ENCODE measurements at places on chromosomes 3 and 15. TPM values are rescaled to one million over a fixed set of nuclear protein-coding genes. Genes with fewer than 3 reads are reported as not detected.

DNA sequence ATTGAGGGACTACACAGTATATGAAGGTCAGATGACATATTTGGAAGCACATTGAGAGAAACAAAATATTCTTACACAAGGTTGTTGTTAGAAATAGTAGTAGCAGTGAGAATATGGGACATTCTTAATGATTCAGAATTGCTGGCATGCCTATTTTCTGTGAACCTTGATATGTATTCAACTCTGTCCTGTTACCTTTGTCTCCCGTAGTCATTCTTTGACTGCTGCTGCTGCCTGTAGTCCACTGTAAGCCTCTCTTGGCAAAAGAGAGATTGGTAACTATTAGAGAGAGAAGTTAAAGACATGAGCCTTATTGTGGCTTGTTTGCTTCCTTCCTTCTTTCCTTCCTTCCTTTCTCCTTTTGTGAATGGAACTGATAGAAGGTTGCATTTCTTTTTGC lies 64.5 kb downstream of the TCF12 start:
- DNase-seq: no peak

GRCh38 chr15:50181201-50181968 lies 611 bp upstream of the SLC27A2 start:
- no peak for DNase-seq

DNA sequence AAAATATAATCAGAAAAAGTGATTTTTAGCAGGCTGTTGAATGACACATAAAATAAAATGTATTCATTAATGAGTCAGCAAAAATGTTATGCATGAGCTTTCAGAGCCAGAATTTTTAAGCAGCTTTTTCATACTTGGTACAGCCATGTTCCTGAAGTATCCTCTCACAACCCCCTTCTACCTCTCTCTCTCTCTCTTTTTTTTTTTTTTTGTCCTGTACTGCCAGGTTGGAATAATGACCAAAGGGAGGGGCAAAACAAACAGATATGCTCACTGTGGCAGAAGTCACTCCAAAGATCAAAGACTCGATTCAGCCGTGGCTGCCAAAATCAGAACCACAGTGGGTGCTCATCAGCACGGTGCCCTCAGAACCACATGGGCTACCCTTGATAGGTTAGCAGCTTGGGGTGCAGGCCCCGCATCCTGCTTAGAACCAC lies 383.0 kb downstream of the ZBTB20 start:
- no peak for DNase-seq

- no peak for DNase-seq
These were observed 316.5 kb downstream of the GBE1 start for GRCh38 chr3:81444817-81445460.

GRCh38 chr15:57463360-57463759 lies 87.1 kb downstream of the CGNL1 start:
- DNase-seq: no peak

DNA sequence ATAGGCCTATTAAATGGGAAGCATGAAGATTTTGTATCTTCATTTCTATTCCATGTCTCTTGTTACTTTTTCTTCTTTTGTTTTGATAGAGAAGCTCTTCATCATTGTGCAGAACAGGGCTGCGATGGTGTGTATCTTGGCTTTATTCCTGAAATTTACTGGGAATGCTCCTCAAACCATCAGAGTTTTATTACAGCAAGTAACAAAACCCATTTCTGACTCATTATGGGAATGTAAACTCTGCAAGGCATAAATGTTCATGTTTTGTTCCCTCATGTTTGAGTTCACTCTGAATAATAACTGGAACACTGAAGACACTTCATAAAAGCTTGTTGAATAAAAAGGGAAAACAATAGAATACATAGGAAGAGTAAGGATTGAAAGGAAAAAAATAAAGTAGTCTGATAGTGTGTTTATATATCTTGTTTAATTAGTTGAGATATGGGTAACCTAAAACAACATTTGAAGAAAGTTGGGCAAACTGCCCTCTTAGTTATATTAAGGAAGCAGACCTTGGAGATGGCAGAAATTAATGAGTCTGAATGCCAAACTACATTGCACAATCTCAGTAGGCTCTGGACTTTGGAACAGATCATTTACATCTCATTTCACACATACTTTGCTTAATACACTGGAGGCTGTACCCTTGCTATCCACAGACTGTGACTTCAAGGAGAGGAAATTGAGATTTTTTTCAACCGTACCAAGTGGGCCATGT lies 521.5 kb downstream of the GRM7 start:
- no peak for DNase-seq

DNA sequence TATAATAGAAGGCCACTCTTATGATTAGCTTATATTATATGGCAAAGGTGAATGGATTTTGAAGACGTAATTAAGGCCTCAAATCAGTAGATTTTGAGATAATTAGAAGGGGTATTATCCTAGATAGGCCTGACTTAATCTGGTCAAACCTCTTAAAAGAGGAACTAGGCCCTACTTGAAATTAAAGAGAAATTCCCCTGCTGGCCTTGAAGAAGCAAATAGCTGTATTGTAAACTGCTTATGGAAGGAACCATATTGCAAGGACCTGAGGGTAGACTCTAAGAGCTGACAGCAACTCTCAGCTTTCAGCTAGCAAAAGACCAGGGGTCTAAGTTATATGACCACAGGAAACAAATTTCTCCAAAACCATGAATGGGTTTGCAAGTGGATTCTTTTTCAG lies 219.0 kb upstream of the ONECUT1 start:
- DNase-seq: no peak

GRCh38 chr3:124599147-124599765 lies 131.0 kb upstream of the UMPS start:
- no peak for DNase-seq

GRCh38 chr15:77627581-77627980 lies 5.1 kb downstream of the LINGO1 start:
- no peak for DNase-seq

- DNase-seq: no peak
These were observed 38.1 kb downstream of the ST3GAL6 start for GRCh38 chr3:98801043-98801747.

- DNase-seq: no peak
These were observed 26.8 kb downstream of the SLC6A6 start for GRCh38 chr3:14429237-14429636.

GRCh38 chr3:153160451-153161137 lies 1.4 kb upstream of the RAP2B start:
- DNase-seq: peak; percentile 85

DNA sequence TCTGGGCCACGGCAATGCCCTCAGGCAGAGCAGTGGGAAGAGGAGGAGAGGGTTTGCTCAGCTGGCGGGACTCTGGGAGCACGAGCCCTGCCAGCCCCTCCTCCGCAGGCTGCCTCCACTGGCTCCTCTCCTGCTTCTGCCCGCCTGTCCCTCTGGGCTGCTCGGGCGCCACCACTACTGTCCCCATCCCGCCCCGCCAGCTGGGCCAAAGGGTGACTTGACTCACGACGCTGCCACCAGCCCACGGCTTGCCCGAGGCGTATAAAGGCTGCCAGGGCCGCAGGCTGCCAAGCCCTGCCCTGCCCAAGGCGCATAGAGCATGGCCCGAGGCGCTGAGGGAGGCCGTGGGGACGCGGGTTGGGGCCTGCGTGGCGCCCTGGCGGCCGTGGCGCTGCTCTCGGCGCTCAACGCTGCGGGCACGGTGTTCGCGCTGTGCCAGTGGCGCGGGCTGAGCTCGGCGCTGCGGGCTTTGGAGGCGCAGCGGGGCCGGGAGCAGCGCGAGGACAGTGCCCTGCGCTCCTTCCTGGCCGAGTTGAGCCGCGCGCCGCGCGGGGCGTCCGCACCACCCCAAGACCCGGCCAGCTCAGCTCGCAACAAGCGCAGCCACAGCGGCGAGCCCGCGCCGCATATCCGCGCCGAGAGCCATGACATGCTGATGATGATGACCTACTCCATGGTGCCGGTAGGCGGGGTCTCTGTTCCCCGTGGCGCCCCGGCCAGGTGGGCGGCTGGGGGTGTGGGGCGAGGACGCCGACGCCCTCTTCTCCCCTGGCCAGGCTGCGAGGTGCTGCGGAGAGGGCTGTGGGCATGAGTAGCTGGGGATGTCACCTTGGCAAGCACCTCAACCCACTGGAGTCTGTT lies at the start of gene GLDN:
Gene GLDN (plus strand): TSS at position 290 of the 861 bp plus-strand sequence. CDS start 30 bp downstream, at position 320.
- no peak for DNase-seq

DNA sequence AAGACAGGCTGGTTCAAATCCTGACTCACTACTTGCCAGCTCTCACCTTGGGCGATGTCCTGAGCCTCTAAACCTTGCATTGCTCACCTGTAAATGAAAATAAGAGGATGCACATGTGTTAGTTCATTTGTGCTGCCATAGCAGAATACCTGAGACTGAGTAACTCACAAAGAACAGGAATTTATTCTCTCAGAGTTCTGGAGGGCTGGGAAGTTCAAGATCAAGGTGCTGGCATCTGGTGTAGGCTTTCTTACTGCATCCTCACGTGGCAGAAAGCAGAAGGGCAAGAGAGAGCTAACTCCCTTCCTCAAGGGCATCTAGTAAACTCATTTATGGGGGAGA lies 222.7 kb downstream of the MTHFS start:
- no peak for DNase-seq

The CNBP gene
- total RNA-seq: 342 TPM

The AMIGO3 gene
- 0.18 TPM for total RNA-seq

The PRSS50 gene
- not detected for total RNA-seq

The CCDC33 gene
- total RNA-seq: 4.1 TPM

The GOLGA6L7 gene
- total RNA-seq: not detected

The CDHR4 gene
- total RNA-seq: not detected

The ADPRH gene
- total RNA-seq: 26.0 TPM

All from GM12878 (cell line).